Inflammatory macrophage (primary cell): ENCODE measurements at places on chromosomes 5 and 9.

DNA sequence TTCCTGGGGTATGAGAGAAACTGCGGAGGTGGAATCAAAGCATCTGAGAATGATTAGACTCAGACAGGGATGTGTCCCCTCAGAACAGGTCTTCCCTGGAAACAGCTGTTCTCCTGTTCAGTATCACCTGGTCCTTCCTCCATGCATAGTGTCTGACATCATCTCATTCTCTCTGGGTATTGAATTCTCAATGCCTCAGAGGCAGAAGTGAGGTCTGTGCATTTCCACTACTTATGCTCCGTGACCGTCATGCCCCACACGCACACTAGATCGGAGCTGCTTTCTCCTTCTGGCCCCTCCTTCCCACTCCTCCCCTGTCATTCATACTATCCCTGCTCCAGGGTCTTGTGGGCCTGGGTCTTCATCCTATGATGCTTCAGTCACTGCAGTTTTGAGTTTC is 61.4 kb upstream of the DAB2IP start:
- no peak for DNase-seq

DNA sequence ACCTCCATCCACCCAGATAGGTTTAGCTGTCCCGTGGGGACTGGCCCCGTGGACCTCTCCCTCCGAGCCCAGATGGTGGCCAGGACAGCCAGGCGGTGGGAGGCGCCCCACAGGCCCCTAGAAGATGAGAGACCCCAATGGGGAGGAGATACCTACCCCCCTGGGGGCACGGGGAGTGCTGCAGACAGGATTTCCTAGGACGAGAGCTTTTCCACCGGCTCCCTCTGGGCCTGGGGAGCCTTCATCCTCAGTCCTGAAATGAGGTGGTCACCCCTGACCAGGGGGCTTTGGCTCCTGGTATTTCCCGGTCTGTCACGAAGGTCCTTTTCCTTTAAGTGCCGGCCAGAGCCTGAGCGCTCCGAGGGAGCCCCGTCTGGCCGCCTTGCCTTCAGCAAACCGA is 46.8 kb downstream of the MRPL36 start:
- no peak for DNase-seq

GRCh38 chr5:172749881-172750633 is 20.9 kb downstream of the DUSP1 start:
- DNase-seq, result no peak

DNA sequence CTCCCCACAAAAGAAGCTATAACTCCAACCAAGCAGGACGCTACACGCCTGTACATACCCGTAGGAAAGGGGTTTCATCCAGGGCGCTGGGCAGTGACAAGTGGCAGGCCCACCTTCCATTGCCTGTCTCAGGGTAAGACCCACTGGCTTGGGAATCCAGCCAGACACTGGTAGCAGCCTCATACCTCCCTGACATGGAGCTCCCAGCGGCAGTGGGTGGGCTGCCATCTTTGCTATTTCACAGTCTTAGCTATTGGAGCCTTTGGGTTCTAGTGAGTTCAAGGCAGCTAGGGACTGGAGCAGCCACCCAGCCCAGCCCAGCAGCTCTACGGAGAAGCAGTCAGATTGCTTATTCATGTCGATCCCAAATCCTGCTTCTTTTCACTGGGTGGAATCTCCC is 3.4 kb upstream of the IFNA10 start:
- no peak for DNase-seq

DNA sequence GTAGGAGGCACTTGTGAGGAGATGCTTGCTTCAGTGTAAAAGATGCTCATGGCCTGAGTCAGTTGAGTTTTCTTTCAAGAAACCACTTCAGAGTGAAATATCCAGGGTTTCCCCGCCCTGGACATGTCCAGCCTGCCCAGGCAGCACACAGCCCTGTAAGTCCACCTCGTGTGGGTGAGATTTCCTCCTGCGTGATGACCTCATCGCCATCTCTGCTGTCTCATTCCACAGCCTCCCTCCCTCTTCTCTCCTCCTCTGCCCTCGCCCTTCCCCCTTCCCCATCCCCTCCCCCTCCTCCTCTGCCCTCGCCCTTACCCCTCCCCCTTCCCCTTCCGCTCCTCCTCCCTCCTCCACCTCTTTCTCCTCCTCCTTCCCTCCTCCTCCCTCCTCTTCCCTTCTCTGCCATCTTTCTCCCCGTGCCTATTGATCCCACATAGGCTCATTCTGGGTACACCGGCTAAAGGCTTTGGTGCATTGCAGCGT is 34.0 kb upstream of the NCS1 start:
- DNase-seq, result peak; percentile 93

DNA sequence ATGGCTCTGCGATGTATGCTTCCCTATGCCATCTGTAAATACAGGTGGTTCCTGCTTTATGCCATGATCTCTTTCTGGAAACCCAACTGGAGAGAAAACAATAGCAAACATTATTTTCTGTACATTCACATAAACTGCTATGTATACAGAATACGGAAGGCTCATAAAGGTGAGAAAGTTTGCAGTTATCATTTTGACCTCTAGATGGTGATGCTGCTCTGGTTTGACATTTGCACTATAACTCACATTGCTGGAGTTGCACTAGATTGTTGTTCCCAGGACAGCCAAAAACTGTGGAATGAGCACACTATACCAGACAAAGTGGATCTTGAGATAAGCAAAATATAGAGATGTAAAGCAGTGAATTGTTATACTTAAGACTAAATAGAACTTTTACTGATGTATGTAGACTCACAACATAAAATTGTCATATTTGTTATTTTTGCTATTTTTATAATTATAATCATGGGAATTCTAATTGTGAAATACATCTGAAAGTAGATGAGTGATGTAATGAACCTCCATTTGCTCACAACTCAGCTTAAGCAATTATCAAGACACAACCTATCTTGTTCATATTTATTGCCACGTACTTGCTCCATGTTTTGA is 246.5 kb downstream of the PTPRD start:
- peak; percentile 25 for DNase-seq

- no peak for DNase-seq
Measured at GRCh38 chr9:135858491-135859185, 48.7 kb downstream of the CAMSAP1 start.

- no peak for DNase-seq
Measured at GRCh38 chr5:174235221-174236011, 189.9 kb downstream of the NSG2 start.

- DNase-seq, result no peak
Measured at GRCh38 chr5:175621971-175622370, 35.9 kb upstream of the HRH2 start.

GRCh38 chr5:141951332-141951781 is 6.6 kb downstream of the PCDH12 start:
- no peak for DNase-seq
